ENCODE measurements at places on chromosomes 2 and 18. TPM values are rescaled to one million over a fixed set of nuclear protein-coding genes. Genes with fewer than 3 reads are reported as not detected.

- DNase-seq, result no peak
These were observed 93.3 kb downstream of the HS1BP3 start for GRCh38 chr2:20557635-20558034.

- no peak for DNase-seq
These were observed 42.0 kb upstream of the IL1R1 start for GRCh38 chr2:102100371-102101096.

GRCh38 chr2:210271300-210271699, 43.7 kb downstream of the MYL1 start:
- no peak for DNase-seq

- no peak for DNase-seq
These were observed 124.1 kb upstream of the HNRNPA3 start for GRCh38 chr2:177088529-177088928.

DNA sequence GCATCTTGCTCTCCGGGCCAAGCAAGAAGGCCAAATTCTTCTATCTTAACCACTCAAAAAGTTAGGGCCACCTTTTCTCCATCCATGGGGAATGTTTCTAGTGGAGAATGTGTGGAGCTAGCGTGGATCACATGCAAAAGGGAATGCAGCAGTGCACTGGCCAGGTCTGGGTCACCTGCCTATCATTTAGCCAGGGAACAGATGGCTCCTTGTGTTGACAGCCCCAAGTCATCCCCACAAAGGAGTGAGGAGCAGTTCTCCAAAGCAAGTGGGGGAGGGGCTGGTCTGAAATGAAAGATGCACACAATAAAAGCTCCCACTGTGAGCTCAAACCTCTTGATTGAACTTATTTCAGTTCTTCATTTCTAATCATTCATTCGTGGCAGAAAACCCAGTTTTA, 19.1 kb downstream of the EPB41L3 start:
- no peak for DNase-seq

DNA sequence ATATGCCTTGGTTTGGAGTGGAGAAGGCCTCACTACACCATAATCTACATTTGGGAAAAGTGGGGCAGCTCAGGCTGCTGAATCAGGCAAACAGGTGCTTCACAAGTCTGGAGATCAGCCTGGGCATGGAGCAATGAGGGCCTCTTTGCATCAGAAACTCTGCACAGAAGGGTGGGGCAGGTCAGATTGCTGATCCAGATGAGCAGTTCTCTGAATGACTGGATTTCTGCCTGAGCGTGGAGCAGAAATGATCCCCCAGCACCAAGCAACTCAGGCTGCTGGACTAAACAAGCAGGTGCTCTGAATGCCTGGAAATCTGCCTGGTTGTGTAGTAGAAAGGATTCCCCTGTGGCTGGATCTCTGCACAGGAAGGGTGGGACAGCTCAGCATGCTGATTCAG, 605.3 kb upstream of the ZNF804A start:
- DNase-seq, result no peak

- DNase-seq, result peak; percentile 85
These were observed 63.6 kb downstream of the CLHC1 start for GRCh38 chr2:55168221-55169154.

- no peak for DNase-seq
These were observed 68.8 kb upstream of the RAB6C start for GRCh38 chr2:129910446-129911362.

DNA sequence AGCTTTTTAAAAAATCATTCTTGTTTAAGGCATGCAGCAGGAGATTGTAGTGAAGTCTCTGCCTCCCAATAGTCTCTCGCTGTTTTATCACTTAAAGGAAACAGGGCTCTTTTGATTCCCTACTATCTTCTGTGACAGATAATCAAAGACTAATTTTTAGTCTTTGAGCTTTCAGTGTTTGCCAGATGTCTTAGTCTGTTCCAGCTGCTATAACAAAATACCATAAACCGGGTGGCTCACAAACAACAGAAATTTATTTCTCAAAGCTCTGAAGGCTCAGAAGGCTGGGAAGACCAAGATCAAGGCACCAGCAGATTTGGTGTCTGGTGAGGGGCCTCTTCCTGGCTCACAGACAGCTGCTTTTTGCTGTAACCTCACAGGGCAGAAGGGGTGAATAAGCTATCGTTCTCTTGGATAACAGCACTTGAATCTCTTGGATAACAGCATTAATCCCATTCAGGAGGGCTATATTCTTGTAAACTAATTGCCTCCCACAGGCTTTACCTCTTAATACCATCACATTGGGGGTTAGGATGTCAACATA, 37.8 kb upstream of the STAT4 start:
- DNase-seq, result no peak

DNA sequence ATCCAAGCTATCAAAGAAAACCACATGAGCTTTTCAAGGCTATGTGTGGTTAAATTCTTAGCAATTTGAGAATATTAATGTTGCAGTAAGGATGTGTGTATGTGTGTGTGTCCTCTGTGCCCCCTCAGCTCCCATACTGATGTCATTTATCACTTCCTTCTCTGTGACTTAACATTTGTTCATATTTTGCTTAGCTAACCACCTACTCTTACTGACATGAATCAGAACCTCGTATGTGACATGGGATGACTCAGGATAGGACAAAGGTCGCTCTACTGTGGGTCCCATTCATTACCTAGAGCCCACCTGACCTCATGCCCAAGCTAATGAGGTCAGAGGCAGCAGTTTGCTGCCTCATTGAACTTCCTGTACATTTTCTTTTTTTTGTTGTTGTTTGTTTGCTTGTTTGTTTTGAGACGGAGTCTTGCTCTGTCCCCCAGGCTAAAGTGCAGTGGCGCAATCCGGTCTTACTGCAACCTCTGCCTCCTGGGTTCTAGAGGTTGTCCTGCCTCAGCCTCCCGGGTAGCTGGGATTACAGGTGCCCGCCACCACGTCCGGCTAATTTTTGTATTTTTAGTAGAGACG, 36.3 kb downstream of the MOGAT1 start:
- DNase-seq, result peak; percentile 14

DNA sequence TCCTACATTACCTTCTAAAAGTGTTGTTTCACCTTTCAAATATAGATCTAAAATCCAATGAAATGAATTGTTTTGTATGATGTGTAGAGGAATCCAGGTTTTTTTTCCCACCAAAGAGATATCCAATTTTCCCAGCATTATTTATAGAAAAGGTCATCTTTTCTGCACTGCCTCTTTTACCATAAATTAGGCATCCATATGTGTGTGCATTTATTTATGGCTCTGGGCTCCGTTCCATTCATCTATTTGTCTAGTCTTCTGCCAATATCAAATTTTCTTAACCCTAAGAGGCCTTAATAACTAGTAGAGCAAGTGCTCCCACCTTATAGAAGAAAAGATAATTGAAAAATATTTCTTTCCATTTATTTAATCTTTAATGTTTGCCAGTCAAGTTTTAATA, 88.3 kb downstream of the ATAD2B start:
- DNase-seq, result no peak

GRCh38 chr2:151277067-151277466, 12.4 kb downstream of the NMI start:
- DNase-seq, result no peak

SALL3 gene
- 0.09 TPM for polyA plus RNA-seq

AFG3L2 gene
- polyA plus RNA-seq, result 83.5 TPM

KRTCAP3 gene
- 4.9 TPM for polyA plus RNA-seq

MTCL1 gene
- 1.8 TPM for polyA plus RNA-seq

Data from cardiac muscle cell (in vitro differentiated cells and primary cell).